Regular cardiac myocyte (primary cell): ENCODE measurements at places on chromosomes 12 and 14. TPM values are rescaled to one million over a fixed set of nuclear protein-coding genes. Genes with fewer than 3 reads are reported as not detected.

The EIF2S3B gene
- 0.85 and 1.3 TPM in 2 replicates for total RNA-seq

The SYT10 gene
- total RNA-seq, result not detected in 2 replicates

The HOXC12 gene
- total RNA-seq, result not detected in 2 replicates

The LRP1-AS gene
- 0.19 TPM in 1 of 2 replicates, not detected in the other for total RNA-seq

The SPRYD4 gene
- 1.1 and 1.5 TPM in 2 replicates for total RNA-seq

The C1RL gene
- 7.1 and 37.2 TPM in 2 replicates for total RNA-seq

The TAS2R13 gene
- 0.58 and 1.1 TPM in 2 replicates for total RNA-seq

The KLRC3 gene
- not detected in 2 replicates for total RNA-seq

The CDCA4 gene
- total RNA-seq, result 12.4 and 37.6 TPM in 2 replicates

The SAMD15 gene
- total RNA-seq, result 2.5 and 4.2 TPM in 2 replicates

The ZNF891 gene
- 0.58 and 1.1 TPM in 2 replicates for total RNA-seq

The PPP4R4 gene
- total RNA-seq, result 2.5 and 3.1 TPM in 2 replicates

The TNFAIP2 gene
- total RNA-seq, result 43.5 and 72.4 TPM in 2 replicates

The FRMD6 gene
- 262 and 324 TPM in 2 replicates for total RNA-seq

The HOXC4 gene
- total RNA-seq, result 0.19 TPM in 1 of 2 replicates, not detected in the other

The LGALS3 gene
- total RNA-seq, result 116 and 124 TPM in 2 replicates

The FZD10 gene
- not detected in 2 replicates for total RNA-seq

The MANSC4 gene
- total RNA-seq, result not detected in 2 replicates

The MUCL1 gene
- total RNA-seq, result not detected in 2 replicates

The VTI1B gene
- total RNA-seq, result 63.1 and 73.6 TPM in 2 replicates

The GPRC5D gene
- not detected in 2 replicates for total RNA-seq

The KRT74 gene
- total RNA-seq, result not detected in 2 replicates

The SRRM4 gene
- not detected in 2 replicates for total RNA-seq

The FGF6 gene
- not detected in 2 replicates for total RNA-seq

The ADAM20 gene
- 0.38 and 2.3 TPM in 2 replicates for total RNA-seq

The INHBC gene
- total RNA-seq, result not detected in 2 replicates

The BDKRB2 gene
- total RNA-seq, result 0.58 and 11.0 TPM in 2 replicates

The NRL gene
- total RNA-seq, result 0.56 and 0.77 TPM in 2 replicates

The CLEC2B gene
- 15.1 and 24.2 TPM in 2 replicates for total RNA-seq

The SALL2 gene
- 1.2 and 1.7 TPM in 2 replicates for total RNA-seq

The TMTC1 gene
- total RNA-seq, result 18.8 and 87.1 TPM in 2 replicates

The PGF gene
- total RNA-seq, result 14.0 and 17.8 TPM in 2 replicates

The MAP1LC3B2 gene
- total RNA-seq, result 0.28 and 0.58 TPM in 2 replicates

The RNF212B gene
- total RNA-seq, result not detected in 2 replicates

The SLC38A4 gene
- 0.28 and 1.7 TPM in 2 replicates for total RNA-seq

The SLC17A8 gene
- not detected in 2 replicates for total RNA-seq

The GABARAPL1 gene
- 23.0 and 105 TPM in 2 replicates for total RNA-seq

The FOXA1 gene
- not detected in 2 replicates for total RNA-seq

The GMFB gene
- 132 and 144 TPM in 2 replicates for total RNA-seq

The APOLD1 gene
- total RNA-seq, result 56.6 and 77.2 TPM in 2 replicates

The VCPKMT gene
- 4.4 and 6.8 TPM in 2 replicates for total RNA-seq

The SLC25A47 gene
- under 0.01 TPM in 1 of 2 replicates, not detected in the other for total RNA-seq

The PAN2 gene
- 10.0 and 27.3 TPM in 2 replicates for total RNA-seq

The RND1 gene
- 0.19 and 0.28 TPM in 2 replicates for total RNA-seq

The HECTD1 gene
- total RNA-seq, result 207 and 247 TPM in 2 replicates

The KRT85 gene
- total RNA-seq, result not detected in 2 replicates

The C12orf54 gene
- under 0.01 TPM in 1 of 2 replicates, not detected in the other for total RNA-seq

The PLEKHH1 gene
- total RNA-seq, result 0.38 and 0.56 TPM in 2 replicates

The ART4 gene
- 1.3 and 7.9 TPM in 2 replicates for total RNA-seq

The DRAM1 gene
- total RNA-seq, result 21.9 and 132 TPM in 2 replicates

The TAS2R42 gene
- not detected in 2 replicates for total RNA-seq

The SIX4 gene
- 8.1 and 9.6 TPM in 2 replicates for total RNA-seq

The TOX4 gene
- total RNA-seq, result 18.9 and 32.6 TPM in 2 replicates

The KITLG gene
- 51.6 and 64.3 TPM in 2 replicates for total RNA-seq

The GUCY2C gene
- total RNA-seq, result not detected in 2 replicates

The SPIC gene
- not detected in 2 replicates for total RNA-seq

The NYNRIN gene
- 3.5 and 6.8 TPM in 2 replicates for total RNA-seq

The FOXG1 gene
- total RNA-seq, result under 0.01 TPM in 1 of 2 replicates, not detected in the other
